ENCODE measurements at places on chromosomes 13 and 19.

- H3K27me3 ChIP-seq: no peaks in the 10 kb centered on the region
- no peak overlapping the region for H3K27ac ChIP-seq
- peaks cover 12% of the 10 kb centered on the region for H3K36me3 ChIP-seq
These were observed 191.3 kb downstream of the STK24 start for GRCh38 chr13:98385606-98386005.

GRCh38 chr19:28134311-28134710 lies 1078.6 kb downstream of the UQCRFS1 start:
- no peak for DNase-seq
- H3K36me3 ChIP-seq: no peaks in the 10 kb centered on the region
- H3K4me1 ChIP-seq: no peaks in the 10 kb centered on the region
- no peak overlapping the region for H3K27ac ChIP-seq
- no peaks in the 10 kb centered on the region for H3K27me3 ChIP-seq

GRCh38 chr19:19540064-19540714 lies 2.1 kb downstream of the CILP2 start:
- no peak overlapping the region for H3K27ac ChIP-seq
- DNase-seq: peak; percentile 84
- no peaks in the 10 kb centered on the region for H3K4me1 ChIP-seq
- peaks cover 18% of the 10 kb centered on the region for H3K27me3 ChIP-seq

- H3K27ac ChIP-seq: no peak overlapping the region
- peak overlapping the region; percentile 17 for H3K4me3 ChIP-seq
- DNase-seq: no peak
- H3K27me3 ChIP-seq: peaks cover 58% of the 10 kb centered on the region
- H3K36me3 ChIP-seq: no peaks in the 10 kb centered on the region
These were observed 17.2 kb downstream of the KCNC3 start for GRCh38 chr19:50311723-50312635.

GRCh38 chr13:97026531-97027161 lies 32.4 kb upstream of the OXGR1 start:
- H3K36me3 ChIP-seq: no peaks in the 10 kb centered on the region
- H3K27ac ChIP-seq: no peak overlapping the region
- no peak for DNase-seq
- H3K4me3 ChIP-seq: no peak overlapping the region
- peaks cover 4% of the 10 kb centered on the region for H3K27me3 ChIP-seq

- peaks cover 12% of the 10 kb centered on the region for H3K36me3 ChIP-seq
- no peak for DNase-seq
- no peaks in the 10 kb centered on the region for H3K27me3 ChIP-seq
These were observed 19.0 kb downstream of the FNDC3A start for GRCh38 chr13:48994706-48995105.

GRCh38 chr13:44305286-44305685 lies 68.3 kb upstream of the SERP2 start:
- peak overlapping the region; percentile 100 for H3K27ac ChIP-seq
- no peaks in the 10 kb centered on the region for H3K27me3 ChIP-seq
- H3K36me3 ChIP-seq: no peaks in the 10 kb centered on the region
- no peak for DNase-seq

DNA sequence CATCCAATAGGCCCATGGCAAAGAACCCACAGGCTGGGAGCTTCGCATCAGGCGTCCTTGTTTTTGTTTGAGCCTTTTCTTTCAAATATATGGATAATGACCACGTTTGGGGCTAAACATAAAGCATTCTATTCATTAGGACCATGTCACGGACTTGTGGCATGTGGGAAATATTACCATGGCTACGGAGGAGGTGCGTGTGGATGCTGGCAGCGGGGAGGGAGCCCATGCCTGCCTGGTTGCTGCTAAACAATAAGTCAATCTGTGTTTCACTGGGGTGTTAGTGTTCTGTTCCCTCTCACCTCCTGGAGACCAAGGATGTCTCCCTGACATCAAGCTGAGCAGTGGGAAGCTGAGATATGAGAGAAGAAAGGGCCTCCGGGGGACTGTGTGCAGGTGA lies 121.1 kb downstream of the IRS2 start:
- no peaks in the 10 kb centered on the region for H3K36me3 ChIP-seq
- no peaks in the 10 kb centered on the region for H3K27me3 ChIP-seq
- peak overlapping the region; percentile 86 for H3K27ac ChIP-seq
- no peak for DNase-seq

DNA sequence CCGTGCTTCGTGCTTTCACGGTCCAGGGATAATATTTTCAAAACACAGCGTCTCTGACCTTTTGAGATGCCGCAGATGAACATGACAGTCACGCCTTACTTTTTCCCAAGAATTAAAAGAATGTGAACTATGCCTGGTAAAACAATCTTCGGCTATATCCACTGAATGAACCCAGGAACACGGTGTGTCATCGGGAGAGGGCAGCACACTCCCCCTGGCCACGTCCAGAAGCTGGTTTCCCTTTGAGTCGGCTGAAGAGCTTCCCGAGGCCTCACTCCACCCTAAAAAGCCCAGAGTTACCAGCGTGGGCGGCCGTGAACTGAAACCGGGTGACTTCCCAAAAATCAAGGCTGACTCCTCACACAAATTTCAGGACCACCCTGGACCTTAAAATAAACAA lies 22.9 kb upstream of the SHISA2 start:
- no peak overlapping the region for H3K27ac ChIP-seq
- no peaks in the 10 kb centered on the region for H3K27me3 ChIP-seq
- no peaks in the 10 kb centered on the region for H3K36me3 ChIP-seq
- no peak overlapping the region for H3K4me3 ChIP-seq
- no peaks in the 10 kb centered on the region for H3K4me1 ChIP-seq

DNA sequence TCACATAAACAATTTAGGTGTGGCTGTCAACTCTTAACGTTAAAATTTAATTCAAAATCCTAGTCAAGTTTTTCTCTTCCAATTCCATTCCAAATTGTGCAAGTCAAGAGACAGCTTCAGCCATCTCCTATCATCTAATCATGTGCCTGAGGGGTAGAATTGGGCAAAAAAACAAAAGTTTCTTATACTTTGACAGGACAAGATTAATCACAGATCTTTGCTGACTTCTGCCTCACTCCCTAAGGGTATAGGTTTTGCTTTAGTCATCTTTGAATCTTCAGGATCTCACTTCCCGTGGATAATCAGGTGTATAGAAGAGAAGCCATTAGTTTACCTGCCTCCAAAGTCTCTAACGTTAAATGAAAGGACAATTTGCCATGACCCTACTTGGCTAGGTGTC lies 24.6 kb downstream of the RNF17 start:
- no peak for DNase-seq
- no peak overlapping the region for H3K27ac ChIP-seq
- H3K4me3 ChIP-seq: no peak overlapping the region
- H3K36me3 ChIP-seq: no peaks in the 10 kb centered on the region

DNA sequence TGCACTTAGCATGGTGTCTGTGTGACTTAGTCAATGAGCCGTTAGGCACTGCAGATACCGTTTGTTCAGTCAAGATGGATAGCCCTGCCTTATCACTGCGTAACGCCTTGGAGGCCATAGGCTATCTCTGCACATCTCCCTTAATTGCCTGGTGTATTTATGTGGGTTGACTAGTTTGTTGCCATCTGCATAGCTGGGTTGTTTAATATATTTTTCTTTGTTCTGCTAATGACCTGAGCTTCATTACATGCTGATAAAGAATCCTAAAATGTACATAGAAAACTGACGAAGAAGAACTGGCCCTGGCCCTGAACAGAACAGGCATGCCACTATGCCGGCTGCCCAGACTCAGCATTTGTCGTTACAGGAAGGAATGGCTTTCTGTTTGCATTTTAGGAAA lies 297.8 kb downstream of the SHISA2 start:
- no peak for DNase-seq
- H3K4me3 ChIP-seq: no peak overlapping the region
- H3K27me3 ChIP-seq: no peaks in the 10 kb centered on the region
- H3K4me1 ChIP-seq: peaks cover 9% of the 10 kb centered on the region
- no peaks in the 10 kb centered on the region for H3K36me3 ChIP-seq

DNA sequence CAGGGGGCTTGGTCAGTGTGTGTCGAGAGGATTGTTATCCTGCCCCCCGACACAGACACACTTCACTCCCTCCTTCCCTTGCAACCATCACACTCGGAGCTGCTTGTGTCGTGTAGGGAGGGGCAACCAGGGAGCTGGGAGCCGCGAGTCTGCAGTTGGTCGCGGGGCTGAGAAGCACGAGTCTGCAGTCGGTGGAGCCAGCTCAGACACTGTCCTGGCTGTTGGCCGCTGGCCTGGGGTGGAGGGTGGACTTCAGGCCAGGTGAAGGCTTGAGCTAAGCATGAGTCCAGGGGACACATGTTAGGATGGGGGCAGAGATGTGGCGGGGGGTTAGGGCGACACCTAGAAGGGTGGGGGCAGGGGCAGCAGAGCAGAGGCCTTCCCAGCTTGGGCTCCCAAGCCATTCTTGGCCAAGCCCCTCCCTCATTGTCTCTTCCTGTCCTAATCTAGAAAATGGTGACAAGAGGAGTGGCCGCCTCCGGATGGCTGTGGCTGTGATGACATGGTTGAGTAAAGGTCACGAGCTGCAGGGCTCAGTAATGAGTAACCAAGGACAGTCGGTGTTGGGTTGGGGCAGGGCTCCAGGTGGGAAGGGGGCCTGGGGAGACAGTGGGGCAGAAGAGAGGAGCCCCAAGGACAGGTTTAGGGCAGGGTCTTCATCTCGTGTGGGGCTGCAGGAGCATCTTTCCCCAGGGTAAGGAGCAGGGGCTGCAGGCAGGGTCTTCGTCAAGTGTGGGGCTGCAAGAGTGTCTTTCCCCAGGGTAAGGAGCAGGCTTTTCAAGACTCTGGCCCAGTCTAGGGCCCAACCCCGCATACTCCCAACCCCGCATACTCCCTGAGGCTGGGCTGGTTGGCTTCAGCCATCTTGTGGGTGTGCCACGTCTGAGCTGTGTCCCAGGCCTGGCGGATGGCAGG lies 8.6 kb downstream of the PPP5C start:
- H3K27me3 ChIP-seq: no peaks in the 10 kb centered on the region
- H3K36me3 ChIP-seq: peaks cover 85% of the 10 kb centered on the region
- H3K27ac ChIP-seq: no peak overlapping the region
- peaks cover 16% of the 10 kb centered on the region for H3K4me1 ChIP-seq
- no peak for DNase-seq
- H3K4me3 ChIP-seq: no peak overlapping the region

DNA sequence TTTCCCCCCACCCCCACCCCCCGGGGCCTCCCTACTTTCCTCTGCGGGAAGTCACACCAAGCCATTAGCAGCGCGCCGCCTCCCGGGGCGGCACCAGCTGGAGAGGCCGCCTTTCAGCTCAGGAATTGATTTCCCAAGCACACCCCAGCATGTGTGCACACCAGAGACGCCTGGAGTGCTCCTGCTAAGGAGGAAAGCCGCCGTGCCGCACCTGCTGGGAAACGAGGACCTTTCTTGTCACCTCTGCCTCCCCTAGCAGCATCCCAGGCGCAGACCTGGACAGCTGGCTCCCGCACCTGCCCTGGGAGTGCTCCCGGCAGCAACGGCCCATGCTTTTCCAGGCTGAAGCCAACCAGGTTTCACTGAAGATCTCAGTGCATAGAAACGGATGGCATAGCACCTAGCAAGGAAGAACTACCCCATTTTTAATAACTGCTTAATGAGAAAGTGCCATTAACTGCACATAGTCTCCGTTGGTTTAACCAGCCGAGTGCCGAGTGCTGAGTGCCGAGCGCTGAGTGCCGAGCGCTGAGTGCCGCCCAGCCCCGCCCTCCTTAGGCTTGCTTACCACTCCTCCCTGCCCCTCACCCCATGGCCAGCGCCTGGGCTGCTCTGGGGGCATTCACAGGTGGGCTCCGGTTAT lies 165.0 kb downstream of the USP12 start:
- no peaks in the 10 kb centered on the region for H3K4me1 ChIP-seq
- H3K27ac ChIP-seq: no peak overlapping the region
- peaks cover 5% of the 10 kb centered on the region for H3K27me3 ChIP-seq
- DNase-seq: no peak
- no peak overlapping the region for H3K4me3 ChIP-seq

DNA sequence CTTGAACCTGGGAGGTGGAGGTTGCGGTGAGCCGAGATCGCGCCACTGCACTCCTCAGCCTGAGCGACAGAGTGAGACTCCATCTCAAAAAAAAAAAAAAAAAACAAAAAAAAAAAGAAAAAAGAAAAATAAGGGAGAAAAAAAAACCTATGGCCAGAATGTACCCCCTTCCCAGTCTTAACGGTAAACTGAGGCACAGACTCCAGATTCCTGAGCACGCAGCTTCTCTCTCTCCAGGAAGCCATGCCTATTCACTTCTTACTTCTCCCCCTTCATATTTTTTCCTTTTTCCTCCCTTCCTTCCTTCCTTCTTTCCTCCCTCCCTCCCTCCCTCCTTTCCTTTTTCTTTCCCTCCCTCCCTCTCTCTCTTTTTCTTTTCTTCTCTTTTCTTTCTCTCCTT lies 5.4 kb downstream of the ADGRE2 start:
- no peak overlapping the region for H3K4me3 ChIP-seq
- no peak for DNase-seq
- H3K27ac ChIP-seq: no peak overlapping the region
- H3K36me3 ChIP-seq: no peaks in the 10 kb centered on the region
- H3K4me1 ChIP-seq: no peaks in the 10 kb centered on the region

- DNase-seq: peak; percentile 79
- no peaks in the 10 kb centered on the region for H3K36me3 ChIP-seq
- H3K4me3 ChIP-seq: no peak overlapping the region
- H3K4me1 ChIP-seq: peaks cover 14% of the 10 kb centered on the region
- peak overlapping the region; percentile 59 for H3K27ac ChIP-seq
- no peaks in the 10 kb centered on the region for H3K27me3 ChIP-seq
These were observed 61.1 kb upstream of the FAM216B start for GRCh38 chr13:42720113-42720857.

DNA sequence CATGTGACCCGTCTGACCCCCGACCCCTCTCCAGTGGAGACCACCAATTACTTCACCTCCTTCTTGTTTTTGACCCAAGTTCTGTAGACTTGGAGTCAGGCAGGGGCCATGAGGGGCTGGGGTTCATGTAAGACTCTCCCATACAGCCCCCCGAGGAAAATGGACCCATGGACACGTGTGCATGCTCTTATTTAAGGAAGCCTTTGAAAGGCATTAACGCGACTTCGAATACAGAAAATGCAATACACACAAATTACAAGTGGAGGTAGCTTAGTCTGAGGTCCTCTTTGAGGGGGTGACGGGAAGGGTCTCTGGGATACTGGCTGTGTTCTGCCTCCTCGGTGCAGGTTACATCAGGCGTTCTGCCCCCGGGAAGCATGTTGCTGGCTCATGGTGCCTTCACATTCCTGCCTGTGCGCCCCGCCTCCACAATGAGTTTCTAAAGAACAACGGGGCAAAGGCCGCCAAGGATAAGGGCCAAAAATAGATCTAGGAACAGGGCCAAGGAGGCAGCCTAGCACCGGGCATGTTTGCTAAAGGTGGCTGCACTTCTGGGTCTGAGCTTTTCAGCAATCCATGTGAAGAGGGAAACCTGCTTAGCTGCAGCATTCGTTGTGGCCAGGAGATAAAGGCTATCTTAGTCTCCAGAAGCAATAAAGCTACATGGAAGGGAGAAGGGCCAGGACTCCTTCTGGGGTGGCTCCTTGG lies 54.5 kb downstream of the RAB20 start:
- no peak overlapping the region for H3K27ac ChIP-seq
- H3K4me1 ChIP-seq: no peaks in the 10 kb centered on the region
- DNase-seq: no peak
- H3K4me3 ChIP-seq: no peak overlapping the region

All from RWPE2 (cell line).